ENCODE measurements at places on chromosomes 11 and 22. TPM values are rescaled to one million over a fixed set of nuclear protein-coding genes. Genes with fewer than 3 reads are reported as not detected.

- DNase-seq, result no peak
These were observed 106.8 kb downstream of the DCDC1 start for GRCh38 chr11:31262761-31263160.

DNA sequence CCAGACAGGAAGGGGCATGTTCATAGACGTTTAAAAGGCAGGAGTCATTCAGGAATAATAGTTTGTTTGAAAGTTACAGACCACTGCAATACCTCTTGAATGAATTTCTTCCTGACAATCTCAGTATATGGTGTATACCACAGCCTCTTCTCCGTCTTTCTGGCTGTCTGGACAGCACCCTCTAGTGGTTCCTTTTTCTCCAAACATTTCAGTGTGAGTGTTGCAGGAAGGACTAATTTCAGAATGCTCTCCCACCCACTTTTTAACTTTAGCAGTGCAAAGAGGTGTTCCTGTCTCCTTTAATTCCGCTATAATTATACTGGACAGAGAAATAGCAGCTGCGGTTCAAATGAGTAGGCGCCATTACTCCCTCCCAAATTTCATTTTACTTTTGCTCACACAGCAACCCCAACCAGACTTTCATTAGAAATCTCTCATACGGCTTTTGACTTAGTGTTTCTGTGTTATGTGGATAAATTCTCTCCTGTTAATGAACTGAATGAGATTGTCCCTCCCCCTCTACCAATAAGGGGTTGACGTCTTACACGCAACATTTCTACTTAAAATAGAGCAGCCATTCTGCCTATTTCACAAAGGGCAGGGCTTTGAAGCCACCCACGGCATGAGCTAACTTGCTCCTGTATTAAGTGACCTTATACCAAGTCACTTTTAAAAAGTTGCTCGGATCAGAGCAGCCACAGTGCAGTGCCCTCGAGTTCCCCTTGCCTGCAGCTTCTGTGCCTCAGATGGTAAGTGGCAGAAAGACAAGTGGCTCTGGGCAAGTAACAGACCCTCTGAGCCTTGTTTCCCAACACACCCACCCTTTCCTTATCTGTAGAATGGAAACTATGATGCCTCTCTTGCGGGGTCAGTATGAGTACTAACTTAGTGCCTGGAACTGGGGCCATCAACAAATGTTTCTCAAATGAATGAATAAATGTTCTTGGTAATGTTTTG lies 368.6 kb downstream of the OPCML start:
- peak; percentile 18 for DNase-seq

Gene OR52E1
- total RNA-seq, result not detected

Gene RANGAP1
- total RNA-seq, result 63.6 TPM

DNA sequence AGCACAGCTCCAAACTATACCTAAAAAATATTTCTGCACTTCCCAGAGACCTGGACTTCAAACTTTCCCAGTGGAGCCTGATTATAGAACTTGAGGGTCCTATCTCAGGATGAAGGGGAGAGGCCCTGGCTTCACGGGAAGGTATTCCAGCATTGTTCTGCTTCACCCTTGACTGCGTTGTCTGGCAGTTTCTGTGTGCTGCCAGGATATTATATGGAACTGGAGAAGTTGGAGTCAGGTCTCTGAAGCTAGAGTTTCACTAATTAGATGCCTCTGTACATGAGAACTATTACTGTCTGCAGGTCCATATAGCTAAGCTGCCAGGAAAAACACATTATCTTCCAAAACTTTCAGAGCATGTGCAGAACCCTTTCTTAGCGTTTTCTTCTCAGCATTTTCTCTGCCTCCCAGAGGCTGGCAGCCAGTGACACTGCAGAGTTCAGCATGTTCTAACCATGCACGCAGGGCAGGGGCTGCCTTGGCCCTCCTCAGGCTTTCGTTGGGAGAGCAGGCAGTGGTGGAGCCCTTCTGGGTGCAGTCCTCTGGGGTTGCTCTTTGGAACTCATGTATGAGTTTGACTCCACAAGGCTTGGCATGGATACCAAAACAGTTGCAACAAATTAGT lies 99.3 kb downstream of the CWC15 start:
- DNase-seq, result no peak

Gene PGA5
- total RNA-seq, result 1.1 TPM

All from adrenal gland (tissue), 19 donors.